Hippocampal formation (tissue), 2 donors: ENCODE measurements at places on chromosomes 4 and X.

DNA sequence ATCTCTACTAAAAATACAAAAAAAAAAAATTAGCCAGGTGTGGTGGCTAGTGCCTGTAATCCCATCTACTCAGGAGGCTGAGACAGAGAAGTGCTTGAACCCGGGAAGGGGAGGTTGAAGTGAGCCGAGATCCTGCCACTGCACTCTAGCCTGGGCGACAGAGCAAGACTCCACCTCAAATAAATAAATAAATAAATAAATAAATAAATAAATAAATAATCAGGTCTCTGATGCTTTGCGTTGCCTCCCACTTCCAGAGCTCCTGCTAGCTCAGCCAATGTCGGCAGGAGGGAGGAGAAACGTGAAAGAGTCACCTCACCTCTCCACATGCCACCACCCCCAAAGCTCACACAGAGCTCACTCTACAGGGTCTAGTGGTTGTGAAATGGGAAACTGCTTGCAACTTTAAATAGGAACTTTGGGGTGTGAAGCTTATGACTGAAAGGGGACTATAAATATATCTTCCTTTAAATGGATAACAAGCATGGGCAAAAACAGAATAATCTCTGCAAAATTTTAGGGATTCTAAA is 7.9 kb downstream of the SMIM31 start:
- DNase-seq = no peak

GRCh38 chr4:153112041-153112441 is 92.2 kb upstream of the TRIM2 start:
- DNase-seq = no peak

GRCh38 chr4:41873380-41874295 is 61.6 kb upstream of the TMEM33 start:
- DNase-seq = no peak

- no peak for DNase-seq
Observed at GRCh38 chr4:153205757-153206156, 1.5 kb downstream of the TRIM2 start.

DNA sequence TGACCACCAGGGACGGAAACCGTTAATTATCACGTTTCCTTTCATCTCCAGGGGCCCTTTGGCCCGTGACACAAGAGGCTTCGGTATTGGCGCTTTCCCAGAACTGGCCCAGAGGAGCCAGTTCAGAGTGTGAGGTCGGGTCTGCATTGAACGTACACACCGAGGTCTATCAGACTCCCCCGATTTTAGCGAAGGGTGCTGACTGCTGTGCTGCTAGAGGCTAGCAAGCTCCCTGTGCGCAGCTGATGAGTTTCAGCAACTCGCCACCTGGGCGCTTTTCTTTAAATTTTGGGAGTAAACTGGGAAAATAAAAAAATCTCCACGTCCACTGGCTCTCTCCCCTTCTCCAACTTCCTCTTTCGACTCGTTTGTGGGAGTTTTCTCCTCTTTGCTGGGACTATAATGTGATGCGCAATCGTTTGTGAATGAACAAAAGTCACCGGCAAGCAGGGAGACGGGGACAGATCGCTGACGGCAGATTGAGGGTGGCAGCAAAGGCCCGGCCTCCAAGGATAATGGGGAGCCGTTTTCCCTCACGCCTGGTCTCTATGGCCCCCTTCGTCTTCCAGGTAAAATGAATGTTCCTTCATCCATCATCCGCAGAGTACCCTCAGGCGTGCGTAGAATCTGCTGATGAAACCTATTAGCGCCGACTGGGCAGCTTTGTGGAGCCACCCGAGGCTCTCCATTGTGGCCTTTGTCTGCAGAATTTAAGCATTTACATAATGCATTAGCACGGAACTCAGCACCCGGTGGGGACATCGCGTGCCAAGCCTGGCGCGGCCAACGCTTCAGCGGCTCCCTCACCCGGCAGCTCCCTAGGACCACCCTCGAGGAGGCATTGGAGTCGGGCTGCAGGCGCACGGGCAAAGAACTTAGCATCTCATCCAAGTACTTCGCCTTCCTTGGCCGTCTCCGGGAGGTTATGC is 1.6 kb upstream of the LRAT start:
- DNase-seq = peak; percentile 12

GRCh38 chr4:24923550-24923949 is 10.7 kb upstream of the CCDC149 start:
- DNase-seq = no peak

GRCh38 chrX:153470411-153471363 is at the start of gene HAUS7:
Gene HAUS7, minus strand, starts transcription at chrX:153470576. Its CDS starts 19 bp downstream, at chrX:153470557.
- peak; percentile 69 for DNase-seq

DNA sequence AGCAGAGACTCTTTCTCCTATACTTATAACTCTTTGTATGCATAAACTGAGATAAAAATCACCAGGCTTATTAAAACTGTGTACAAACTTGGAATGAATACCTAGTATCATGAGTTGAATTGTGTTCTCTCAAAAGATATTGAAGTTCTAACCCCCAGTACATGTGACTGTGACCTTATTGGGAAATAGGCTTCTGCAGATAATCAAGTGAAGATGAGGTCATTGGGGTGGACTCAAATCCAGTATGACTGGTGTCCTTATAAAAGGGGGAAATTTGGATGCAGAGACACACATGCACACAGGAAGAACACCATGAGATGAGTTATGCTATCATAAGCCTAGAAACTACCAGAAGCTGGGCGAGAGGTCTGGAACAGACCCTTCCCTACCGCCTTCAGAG is 26.2 kb downstream of the ZNF827 start:
- DNase-seq = no peak

DNA sequence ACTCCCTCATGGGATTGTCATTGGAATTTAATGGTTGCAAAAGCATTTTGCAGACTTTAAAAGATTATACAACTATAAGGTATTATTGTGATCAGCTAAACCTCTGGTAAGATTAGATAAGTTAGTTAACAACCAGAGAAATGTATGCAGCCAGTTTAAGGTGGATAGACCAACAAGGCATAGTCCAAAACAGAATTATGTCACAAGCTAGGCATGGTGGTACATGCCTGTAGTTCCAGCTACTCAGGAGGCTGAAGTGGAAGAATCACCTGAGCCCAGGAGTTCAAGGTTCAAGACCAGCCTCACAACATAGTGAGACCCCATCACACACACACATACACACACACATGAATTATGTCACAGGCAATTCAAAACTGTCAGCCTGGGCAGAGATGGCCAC is 54.7 kb upstream of the KLHL13 start:
- no peak for DNase-seq
